BJ (cell line): ENCODE measurements at places on chromosomes 7 and 10. TPM values are rescaled to one million over a fixed set of nuclear protein-coding genes. Genes with fewer than 3 reads are reported as not detected.

- DNase-seq, result no peak
Measured at GRCh38 chr7:136163340-136163801, 186.2 kb upstream of the MTPN start.

GRCh38 chr10:13311177-13311575 is 11.3 kb upstream of the PHYH start:
- DNase-seq, result no peak

DNA sequence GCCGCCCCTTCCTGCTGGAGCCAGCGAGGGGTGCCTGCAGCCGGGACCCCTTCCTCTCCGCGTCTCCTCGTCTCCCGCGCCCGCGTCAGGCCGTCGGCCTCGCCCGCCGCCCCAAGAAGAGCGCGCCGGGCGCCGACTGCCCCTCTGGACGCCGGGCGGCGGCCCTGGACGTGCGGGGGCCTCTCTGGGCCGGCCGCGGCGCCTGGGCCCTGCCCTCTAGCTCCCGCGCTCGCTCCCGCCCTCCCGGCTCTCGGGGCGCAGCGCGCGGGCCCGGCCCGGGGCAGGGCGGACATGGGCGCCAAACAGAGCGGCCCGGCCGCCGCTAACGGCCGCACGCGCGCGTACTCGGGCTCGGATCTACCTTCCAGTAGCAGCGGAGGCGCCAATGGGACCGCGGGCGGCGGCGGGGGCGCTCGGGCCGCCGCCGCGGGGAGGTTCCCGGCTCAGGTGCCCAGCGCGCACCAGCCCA is 704 bp downstream of the ZNRF2 start:
- DNase-seq, result no peak

DNA sequence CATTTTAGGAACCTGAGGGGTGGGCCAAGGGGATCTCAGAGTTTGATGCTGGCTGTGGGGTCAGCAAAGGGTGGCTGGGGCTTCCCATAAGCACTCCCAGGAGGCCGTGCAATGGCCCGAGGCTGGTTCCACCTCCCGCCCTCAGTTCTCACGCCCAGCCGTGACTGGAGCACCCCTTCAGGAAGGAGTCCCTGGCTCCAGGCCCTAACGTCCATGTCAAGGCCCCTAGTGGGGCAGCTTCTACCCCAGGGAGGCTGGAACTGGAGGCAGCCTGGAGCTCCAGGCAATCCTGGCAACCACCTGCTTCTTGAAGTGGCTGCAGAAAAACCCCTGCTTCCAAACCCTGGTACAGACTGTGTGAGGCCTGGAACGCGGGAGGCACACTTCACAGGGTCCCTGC is 165.5 kb downstream of the DIP2C start:
- no peak for DNase-seq

GRCh38 chr7:157745721-157746709 is 409.2 kb downstream of the DNAJB6 start:
- DNase-seq, result no peak

GRCh38 chr7:70392877-70393435 is 739.0 kb upstream of the GALNT17 start:
- no peak for DNase-seq

DNA sequence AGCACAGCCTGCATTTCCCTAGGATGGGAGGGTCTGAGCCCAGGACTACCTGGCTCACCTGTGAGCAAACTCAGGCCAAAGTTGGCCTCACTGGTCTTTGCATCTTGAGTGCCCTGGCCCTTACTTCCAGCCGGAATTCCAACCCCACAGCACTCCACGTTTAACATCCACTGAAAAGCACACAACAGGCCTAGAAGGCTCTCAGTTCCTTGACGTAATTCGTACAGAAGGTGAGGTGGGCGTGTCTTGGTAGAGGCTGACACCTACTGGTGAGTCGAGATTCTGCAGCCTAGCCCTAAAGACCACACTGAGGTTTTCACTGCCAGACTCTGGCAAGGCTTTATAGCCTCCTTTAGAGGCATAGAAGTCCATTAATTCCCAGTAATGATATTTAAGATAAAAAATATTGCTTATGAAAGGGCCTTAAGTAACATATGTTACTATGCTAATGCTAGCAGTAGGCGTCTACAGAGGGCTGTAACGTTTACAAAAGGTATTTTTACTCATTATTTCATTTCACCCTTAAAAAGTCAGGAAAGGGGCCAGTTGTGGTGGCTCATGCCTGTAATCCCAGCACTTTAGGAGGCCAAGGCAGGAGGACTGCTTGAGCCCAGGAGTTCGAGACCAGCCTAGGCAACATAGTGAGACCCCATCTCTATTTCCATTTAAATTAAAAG is 95.8 kb downstream of the HIP1 start:
- DNase-seq, result no peak

DNA sequence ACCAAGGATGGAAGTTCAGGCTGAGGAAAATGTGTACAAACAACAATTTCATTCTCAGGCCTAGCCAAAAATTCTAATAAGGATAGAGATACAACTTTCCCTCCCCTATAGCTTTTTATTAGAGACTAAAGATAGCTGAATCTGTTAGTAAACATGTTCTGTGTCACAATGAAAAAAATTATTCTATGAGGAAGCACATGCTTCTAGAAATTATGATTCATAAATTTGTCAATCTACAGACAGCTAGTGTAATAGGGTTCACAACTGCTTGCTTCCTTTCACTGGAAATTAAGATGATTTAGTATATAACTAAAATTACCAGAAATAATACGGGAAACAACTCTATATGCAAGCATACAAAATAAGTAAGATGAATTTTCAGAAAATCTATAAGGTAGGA is 56.6 kb downstream of the CCDC3 start:
- no peak for DNase-seq

GRCh38 chr7:131124001-131124629 is 203.6 kb upstream of the MKLN1 start:
- DNase-seq, result no peak

The BMPER gene
- polyA plus RNA-seq, result 7.0 and 8.8 TPM in 2 replicates

The MACROH2A2 gene
- polyA plus RNA-seq, result 2.7 TPM in 2 replicates

The MYH16 gene
- not detected in 2 replicates for polyA plus RNA-seq

The PAX4 gene
- polyA plus RNA-seq, result not detected in 2 replicates
